ENCODE measurements at places on chromosomes 11 and 22. TPM values are rescaled to one million over a fixed set of nuclear protein-coding genes. Genes with fewer than 3 reads are reported as not detected.

The RFPL1 gene
- total RNA-seq, result not detected

The MRGPRX3 gene
- total RNA-seq, result not detected

The MRPL17 gene
- 47.7 TPM for total RNA-seq

The MIOX gene
- not detected for total RNA-seq

The CRACR2B gene
- 17.7 TPM for total RNA-seq

The GUCY1A2 gene
- total RNA-seq, result 14.1 TPM

The KRTAP5-9 gene
- not detected for total RNA-seq

The OR5T3 gene
- not detected for total RNA-seq

The KLHDC7B gene
- total RNA-seq, result 0.14 TPM

The C11orf86 gene
- not detected for total RNA-seq

The TUBA8 gene
- total RNA-seq, result 183 TPM

The SNX32 gene
- 0.34 TPM for total RNA-seq

The ARFGAP2 gene
- total RNA-seq, result 47.5 TPM

The BTBD18 gene
- total RNA-seq, result not detected

The PPP6R3 gene
- total RNA-seq, result 73.4 TPM

The ART1 gene
- 3.3 TPM for total RNA-seq

The APBB1 gene
- total RNA-seq, result 84.9 TPM

The C11orf87 gene
- total RNA-seq, result 0.35 TPM

The INTS4 gene
- 15.1 TPM for total RNA-seq

The RFPL2 gene
- not detected for total RNA-seq

DNA sequence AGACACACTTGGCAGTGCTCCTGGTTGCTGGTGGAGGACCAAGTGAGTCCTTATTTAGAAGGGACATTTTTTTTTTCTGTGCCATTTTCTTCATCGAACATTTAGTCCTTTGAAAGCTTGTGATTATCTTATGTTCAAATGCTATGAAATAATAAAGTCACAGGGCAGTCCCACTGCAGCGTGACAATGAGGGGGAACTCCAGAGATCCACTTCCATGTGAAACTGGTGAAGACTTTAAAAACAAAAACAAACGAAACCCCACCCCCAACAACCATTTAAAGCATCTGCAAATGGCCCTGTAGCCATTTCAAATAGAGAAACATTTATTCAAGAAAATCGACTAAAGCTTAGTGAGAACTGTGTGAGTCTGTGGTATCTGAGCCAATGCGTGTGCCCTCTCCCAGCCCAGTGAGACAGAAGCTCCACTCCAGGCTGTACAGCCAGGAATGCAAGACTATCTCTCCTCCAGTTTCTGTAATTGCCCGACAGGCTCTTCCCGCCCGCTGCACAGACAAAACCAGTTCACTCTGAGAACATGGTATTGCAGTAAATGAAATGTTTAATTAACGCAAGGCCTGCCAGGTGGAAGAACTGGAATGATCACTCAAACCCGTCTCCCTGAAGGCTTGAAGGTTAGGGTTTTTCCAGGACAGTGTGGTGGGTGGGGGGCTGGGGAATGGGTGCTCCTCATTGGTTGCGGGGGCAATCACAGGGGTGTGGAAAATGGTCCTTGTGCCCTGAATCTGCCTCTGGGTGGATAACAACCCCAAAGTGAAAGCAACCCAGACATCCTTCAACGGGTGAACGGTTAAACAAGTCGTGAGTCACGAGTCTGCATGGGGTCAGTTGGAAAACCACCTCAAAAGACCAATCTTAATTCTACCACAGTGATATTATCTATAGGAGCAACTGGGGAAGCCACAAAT, 8.4 kb downstream of the KRTAP5-6 start:
- no peak for DNase-seq

- no peak for DNase-seq
Observed at GRCh38 chr11:67627441-67627811, 2.3 kb downstream of the NUDT8 start.

DNA sequence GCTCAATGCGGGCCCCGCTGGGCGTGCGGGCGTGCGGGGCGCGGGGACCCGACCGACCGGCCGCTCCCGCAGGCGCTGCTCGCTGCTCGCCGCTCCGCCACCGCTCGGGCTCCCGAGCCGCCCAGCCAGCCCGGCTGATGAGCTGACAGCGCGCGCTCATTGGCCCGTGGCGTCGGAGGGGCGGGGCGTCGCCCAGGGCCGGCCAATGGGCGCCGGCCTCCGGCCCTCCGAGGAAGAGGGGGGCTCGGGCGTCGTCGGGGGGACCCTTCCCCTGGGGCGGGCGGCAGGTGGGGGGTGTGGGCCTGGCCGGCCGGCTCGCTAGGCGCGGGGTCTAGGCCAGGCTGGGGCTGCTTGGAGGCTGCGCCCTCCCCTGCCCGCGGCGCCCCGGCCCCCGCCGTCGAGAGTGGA, at the start of gene SCUBE1:
TSS of gene SCUBE1 (minus strand) at position 111 of the 408 bp plus-strand sequence. CDS start 111 bp downstream, outside the sequence.
- peak; percentile 35 for DNase-seq

DNA sequence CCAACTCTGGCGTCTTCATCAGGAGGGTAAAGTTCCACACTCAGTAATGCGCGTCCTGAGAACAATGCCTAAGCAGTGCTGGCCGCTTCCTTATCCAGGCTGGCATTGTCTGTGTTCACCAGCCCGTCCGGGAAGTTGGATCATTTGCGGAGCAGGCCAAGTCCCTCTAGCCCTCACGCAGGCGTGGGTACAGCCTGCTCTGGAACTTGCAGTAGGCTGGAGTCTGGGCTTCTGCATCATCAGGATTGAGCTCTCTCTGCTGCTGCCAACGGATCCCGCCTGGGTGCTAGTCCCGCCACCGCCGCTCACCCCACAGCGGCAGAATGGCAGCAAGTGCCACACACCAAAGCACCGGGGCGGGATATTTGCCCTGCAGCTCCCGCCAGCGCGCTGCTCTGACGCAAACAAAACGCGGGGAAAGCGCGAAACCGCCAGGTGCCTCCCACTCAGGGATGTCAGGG, 29.0 kb downstream of the GLYATL1 start:
- no peak for DNase-seq

DNA sequence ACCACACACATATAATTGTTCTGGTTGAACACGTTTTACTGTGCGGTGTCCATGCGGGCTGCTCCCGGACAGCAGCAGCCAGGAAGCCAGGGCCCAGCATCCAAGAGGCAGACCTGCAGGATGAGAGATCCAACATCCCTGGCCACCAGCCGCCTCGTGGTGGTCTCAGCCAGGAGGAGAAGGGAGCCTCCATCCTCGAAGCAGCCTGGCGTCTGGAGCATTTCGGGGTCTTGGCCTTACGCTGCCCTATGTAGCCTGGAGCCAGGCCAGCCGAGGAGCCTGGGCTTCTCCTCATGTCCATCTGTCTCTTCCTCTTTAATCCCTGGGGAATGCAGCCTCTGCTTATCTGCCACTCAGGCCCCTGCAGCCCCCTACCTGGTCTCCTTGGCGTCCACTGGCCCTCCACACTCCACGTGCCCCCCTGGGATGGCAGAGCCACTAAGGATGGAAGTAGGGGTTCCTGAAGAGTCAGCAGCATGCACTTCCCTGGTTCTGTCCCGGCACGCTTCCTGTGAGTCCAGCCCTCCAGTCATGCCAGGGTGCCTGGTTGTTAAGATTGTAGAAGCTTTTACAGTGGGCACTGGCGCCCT, 253.2 kb downstream of the TBC1D22A start:
- DNase-seq, result no peak

GRCh38 chr22:44193535-44193891, 12.8 kb downstream of the PARVG start:
- DNase-seq, result no peak

DNA sequence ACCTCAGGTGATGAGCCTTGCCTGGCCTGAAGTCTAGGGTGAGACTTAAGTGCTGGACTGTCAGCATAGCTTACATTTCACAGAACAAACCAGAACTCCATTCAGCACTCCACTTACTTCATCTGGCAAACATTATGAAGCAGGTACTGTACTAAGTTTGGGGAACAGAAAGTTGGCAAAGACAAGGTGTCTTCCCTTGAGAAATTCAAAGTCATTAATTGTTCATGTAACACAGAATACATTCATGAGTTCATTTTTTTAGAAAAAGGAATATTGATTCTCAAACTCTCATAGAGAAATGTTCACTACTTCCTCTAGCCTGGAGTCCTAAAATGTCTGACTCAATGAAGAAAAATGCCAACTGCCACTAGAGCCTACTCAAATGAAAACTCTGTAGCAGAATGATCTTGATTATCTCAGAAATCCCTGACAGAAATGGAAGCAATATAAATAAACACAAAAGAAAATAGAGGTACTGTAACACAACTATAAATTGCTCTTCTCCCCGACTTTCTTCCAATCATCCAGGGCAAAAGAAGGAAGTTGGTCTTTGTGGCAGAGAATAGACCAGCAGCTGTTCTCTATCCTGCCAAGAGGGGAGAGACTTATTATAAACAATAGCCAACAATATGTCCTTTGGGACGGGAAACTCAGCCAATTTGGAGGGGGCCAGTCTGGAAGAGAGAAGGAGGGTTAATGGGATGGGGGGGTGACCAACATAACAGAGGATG, 129.2 kb upstream of the MTMR2 start:
- DNase-seq, result no peak

DNA sequence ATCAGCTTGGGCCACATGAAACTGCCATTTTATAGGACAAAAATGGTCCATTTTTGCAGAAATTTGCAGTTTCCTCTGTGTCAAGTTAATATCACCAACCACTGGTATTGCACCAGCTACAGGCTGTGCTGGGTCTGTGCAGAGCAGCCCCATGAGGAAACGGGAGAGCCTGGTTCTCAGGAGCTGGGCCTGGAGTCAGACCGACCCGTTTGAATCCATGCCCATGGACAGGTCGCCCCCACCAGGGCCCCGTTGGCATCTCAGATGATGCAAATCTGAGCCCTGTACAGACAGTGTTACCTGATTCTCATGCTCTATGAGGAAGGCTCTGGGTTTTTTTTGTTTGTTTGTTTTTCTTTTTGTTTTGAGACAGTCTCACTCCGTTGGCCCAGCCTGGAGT, 9.8 kb upstream of the SEC14L6 start:
- DNase-seq, result no peak

GRCh38 chr22:29387921-29388758, at the start of gene AP1B1:
AP1B1 (minus strand) TSS chr22:29388570; CDS start chr22:29367243, 21,327 bp downstream.
- peak; percentile 97 for DNase-seq

DNA sequence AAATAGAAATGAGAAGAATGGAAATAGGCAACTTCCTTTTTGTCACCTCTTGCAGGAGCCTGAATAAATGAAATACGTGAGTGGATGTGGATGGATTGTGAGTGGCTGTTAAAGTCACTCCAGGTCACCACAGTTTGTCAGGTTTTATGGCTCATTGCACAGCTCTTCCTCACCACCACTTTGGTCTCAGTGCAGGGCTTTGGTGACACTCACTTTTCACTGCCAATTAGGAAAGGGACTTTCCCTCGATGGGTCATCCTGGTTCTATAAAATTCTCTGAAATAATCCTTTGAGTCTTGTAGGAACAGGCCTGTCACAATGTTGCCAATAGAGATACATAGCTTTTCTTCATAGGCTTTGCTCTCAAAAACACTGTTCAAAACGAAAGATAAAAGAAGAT, 172.4 kb upstream of the C11orf87 start:
- no peak for DNase-seq

- no peak for DNase-seq
Observed at GRCh38 chr11:100964435-100964834, 165.2 kb downstream of the PGR start.

DNA sequence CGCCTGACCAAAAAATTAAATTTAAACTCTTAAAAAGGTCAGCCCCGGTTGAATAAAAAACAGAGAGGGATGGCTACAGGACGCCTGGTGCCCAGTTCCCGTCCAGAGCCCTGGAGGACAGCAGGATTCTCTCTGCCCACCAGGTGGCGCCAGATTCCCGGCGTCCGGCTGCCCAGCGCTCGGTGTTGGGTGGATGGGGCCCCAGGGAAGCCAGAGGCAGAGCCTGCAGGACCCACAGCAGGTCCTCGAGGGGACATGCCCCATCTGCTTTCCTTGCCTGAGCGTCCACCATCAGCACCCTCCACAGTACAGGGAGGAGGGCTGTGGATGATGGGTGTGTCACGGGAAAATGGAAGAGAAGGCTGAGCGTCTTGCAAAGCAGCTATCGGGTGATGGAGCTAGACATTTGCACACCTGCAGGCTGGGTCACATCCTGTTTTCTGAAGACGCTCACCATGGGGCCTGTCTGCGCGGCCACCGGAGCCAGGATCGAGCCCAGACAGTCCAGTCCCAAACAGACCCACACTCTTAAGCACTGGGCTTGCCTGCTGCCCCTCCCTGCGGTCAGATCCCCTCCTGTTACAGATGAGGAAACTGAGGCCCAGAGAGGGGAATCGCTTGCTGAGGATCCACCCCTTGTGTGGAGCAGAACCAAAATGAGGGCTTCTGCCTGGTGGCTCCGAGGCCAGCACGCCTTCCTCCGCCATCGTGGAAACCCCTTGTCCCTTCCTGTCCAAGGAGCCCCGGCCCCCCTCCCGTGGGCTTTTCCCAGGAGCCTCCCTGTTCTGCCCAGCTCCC, 18.5 kb upstream of the CBX7 start:
- DNase-seq, result peak; percentile 82

GRCh38 chr11:340539-341512, 20.2 kb upstream of the IFITM3 start:
- no peak for DNase-seq

DNA sequence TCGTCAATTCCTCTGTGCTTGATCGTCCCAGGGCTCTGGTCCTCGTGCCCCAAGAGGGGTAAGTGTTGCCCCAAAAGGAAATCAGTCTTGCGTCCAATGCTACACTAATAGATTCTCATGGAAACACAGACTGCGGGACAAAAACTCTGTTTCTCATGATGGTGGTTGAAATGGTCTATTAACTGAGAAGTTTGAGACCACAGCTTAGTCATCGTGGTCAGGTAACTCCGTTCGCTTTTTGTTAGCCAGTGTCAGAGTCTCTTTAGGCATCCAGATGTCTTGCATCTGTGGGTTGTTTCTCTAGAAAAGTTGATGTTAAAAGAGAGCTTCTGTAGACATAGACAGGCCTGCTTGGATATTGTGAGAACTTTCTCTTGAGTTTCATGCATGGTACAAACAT, 104.6 kb upstream of the SORL1-AS1 start:
- DNase-seq, result no peak

GRCh38 chr11:60221181-60221580, 21.8 kb downstream of the MS4A4E start:
- no peak for DNase-seq

DNA sequence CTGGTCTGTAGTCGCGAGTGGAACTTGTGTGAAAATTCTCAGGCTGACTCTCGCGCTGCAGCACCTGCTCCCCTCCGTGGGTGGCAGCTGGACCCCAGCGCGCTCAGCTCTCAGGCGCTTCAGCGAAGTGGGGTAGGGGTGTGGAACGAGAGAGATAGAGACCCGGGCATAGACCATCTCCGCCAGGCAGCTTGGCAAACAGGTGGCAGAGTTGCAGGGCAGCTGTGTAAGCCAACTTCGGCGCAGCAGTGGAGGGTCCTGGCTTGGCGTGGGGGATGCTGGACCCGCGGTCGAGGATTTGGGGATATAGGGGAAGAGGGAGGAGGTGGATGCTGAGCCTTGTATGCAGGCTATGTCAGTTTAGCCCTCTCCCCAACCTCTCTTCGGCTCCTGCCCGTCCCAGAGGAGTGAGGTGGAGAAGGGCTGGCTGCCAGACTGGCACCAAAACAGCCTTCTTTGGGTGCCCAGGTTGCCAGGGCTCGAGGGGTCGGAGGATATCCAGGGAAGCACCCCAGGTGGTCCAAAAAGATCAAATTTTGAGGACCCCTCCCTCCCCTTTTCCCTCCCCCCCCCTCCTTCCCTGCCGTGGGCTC, 746 bp upstream of the CALCB start:
- DNase-seq, result no peak

GRCh38 chr11:111229604-111230003, 15.9 kb upstream of the POU2AF2 start:
- no peak for DNase-seq

All from heart left ventricle (tissue), 16 donors.